ENCODE measurements at places on chromosomes 5 and 9.

- no peak for DNase-seq
These were observed 667.1 kb upstream of the RGMB start for GRCh38 chr5:98106116-98107031.

- DNase-seq = no peak
These were observed 27.9 kb upstream of the GALNT10 start for GRCh38 chr5:154162539-154163151.

GRCh38 chr9:104301755-104302154 is 202.3 kb upstream of the OR13F1 start:
- DNase-seq = no peak

DNA sequence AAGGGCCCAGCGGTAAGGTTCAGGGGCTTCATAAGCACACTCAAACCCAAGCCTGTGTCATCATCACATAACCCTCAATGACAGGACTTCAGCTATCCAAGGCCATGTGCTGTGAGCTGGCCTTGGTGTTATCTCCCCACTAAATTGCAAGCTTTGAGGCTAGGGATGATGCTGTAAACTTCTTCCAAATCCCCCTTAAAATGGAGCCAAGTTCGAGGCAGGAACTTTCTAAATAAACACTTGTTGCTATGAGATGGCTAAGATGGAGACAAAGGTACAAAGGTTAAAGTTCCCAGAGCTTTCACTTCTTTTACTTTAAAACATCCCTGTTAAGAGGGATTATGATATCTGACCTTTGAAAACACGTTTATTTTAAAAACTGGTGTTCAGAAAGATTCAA is 123.6 kb downstream of the MYO10 start:
- no peak for DNase-seq

DNA sequence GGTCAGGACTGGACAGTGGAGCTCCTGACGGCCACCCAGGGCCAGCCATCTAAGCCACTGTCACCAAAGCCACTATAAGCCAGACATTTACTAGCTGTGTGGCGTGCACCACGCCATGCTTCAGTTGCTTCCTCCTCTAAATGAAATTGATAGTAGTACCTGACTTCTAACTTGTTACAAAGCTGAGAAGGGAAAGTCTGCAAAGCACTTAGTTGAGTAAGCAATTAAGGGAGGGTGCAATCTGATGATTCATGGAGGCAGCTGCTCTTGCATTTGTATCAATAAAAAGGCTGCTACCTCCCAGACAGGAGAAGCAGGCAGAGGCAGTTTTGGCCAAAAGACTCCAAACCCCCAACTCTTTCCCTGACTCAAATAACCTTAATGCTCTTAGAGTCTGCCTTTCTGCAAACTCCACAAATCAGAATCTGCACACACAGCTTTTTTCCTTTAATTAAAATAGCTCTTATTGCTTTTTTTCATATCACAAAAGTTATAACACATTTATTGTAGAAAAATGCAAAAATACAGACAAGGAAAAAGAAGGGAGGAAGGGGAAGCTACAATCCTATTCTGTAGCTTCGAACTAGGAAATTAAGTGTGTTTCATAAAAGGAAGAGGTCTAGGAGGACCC is 19.3 kb upstream of the RAPGEF1 start:
- no peak for DNase-seq
